ENCODE measurements at places on chromosomes 2 and 18.

DNA sequence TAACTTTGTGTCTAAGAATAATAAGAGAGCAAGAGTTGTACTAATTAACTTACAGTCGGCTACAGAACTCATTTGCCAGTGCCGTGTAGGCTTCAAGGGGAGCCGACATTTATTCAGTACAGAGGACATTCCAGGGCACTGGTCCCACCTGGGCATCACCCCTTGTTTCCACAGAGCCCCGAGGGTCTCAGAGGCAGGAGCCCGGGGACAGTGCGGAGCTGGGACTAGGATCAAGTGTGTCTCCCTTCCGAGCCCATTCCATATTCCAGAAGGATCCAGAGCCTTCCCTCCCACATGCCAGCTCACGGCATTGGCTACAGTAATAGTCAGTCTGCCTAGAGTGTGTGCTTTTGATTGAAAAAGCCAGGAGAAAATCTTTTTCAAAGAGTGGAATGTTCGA is 71.5 kb upstream of the CTDP1 start:
- no peak for DNase-seq

DNA sequence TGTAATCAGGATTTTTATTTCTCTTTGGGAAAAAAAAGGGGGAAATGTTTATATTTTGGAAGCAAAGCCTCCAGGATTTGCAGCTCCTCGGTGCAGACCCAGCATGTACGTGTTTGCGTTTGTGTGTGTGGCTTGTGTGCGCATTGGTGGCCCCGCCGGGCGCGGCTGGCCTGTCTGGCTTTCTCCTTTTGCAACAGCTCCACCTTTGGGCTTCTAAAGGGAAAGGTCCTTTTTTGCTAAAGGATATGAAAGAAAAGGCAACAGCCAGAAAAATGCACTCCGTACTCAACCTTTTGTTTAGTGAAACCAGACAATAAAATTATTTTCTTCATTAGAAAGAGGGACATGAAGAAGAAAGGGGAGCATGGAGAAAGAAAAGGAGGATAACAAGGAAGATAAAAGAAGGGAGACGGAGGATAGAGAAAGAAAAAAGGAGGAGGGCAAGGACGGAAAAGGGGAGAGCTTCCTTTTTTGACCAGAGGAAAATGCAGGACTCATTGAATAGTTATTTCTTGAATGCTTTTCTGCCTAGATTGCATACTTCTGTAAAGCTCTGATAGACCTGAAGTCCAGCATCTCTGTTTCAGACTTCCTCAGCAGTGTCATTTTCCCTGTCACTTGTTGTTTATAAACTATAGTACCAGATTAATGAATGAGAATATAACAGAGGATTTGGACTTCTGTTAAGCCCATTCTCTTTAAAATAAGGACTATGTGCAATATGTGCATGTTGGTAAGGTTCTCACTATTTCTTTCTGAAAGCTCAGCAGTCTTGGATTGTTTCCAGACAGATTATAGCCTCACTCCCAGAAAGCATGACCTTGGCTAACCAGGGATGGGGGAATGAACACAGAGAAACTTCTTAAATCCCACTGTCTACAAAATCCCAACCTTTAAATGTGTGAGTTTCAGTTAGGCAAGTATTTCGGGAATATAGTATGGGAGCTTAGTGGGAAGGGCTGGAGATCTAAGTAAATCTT is 563.1 kb upstream of the PIK3C3 start:
- DNase-seq: peak; percentile 30

GRCh38 chr2:74239346-74239745 is 40.9 kb downstream of the MTHFD2 start:
- DNase-seq: no peak

GRCh38 chr2:196200557-196200956 is 29.2 kb upstream of the STK17B start:
- no peak for DNase-seq

DNA sequence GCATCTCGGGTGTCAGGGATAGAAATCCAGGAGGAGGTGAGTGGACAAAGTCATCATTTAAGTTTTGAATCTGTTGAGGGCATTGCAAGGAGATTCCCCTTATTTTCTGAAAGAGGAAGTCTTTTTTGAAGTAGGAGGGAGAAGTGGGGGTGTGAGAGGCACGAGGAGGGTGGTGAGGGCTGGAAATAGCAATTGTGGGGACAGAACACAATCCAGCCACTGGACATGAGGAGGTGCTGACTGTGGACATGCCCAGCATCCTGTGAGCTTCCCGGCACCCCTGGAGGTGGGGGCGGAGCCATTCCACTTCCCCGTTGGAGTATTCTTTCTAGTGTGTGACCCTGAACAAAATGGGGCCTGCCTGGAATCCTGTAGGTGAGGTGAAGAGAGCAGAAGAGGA is 310.7 kb upstream of the EPAS1 start:
- DNase-seq: no peak

- peak; percentile 91 for DNase-seq
Observed at GRCh38 chr2:45128580-45128997, 119.3 kb upstream of the SIX2 start.

- DNase-seq: no peak
Observed at GRCh38 chr18:26421931-26422330, 126.4 kb downstream of the KCTD1 start.

DNA sequence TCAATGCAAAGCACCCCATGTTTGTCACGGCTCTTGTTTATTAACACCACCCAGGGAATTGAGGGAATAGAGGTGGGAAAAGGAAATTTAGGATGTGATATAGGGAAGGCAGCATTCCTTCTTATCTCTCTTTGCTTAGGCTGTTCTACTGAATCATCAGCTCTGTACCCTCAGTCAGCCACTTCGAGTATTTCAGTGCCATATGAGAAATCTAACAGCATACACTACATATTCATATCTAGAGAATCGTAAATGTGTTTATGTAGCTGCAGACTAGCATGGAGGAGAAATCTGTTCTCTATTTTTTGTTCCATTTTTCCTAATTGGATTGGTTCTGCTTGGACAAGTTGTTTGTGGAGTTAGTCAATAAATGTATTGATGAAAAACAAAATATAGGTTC is 187.8 kb downstream of the CTNNA2 start:
- DNase-seq: no peak

GRCh38 chr18:32018331-32019250 is at the start of gene RNF125:
Gene RNF125, plus strand, starts transcription at chr18:32018825. Its CDS starts 39 bp downstream, at chr18:32018864.
- DNase-seq: peak; percentile 35

- no peak for DNase-seq
Observed at GRCh38 chr2:219496825-219497494, 1.7 kb upstream of the GMPPA start.

DNA sequence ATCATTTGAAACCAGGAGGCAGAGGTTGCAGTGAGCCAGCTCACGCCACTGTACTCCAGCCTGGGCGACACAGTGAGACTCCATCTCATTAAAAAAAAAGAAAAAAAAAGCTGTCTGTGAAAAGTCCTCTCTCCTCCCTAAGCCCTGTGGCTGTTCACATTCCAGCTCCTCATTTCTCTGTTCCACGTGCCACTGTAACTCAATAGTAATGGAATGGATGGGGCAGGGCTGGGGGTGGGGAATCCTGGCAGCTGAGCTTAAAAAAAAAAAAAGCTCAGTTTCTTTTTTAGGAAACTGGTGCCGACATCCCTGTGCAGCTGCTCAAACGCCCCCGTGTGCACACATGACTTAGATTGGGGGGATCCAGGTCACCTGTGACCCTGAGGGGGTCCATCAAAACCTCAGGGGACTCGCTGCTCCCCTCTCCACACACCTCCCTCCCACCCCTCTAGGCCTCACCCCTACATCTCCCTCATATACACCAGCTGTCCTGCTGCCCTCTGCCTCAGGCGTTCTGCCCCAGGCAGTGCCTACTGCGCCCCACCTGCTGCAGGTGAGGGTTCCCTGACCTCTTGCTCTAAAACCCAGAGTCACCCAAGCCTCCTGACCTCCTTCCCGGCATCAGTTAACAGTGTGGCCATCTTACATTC is 255.4 kb downstream of the AGAP1 start:
- DNase-seq: no peak

DNA sequence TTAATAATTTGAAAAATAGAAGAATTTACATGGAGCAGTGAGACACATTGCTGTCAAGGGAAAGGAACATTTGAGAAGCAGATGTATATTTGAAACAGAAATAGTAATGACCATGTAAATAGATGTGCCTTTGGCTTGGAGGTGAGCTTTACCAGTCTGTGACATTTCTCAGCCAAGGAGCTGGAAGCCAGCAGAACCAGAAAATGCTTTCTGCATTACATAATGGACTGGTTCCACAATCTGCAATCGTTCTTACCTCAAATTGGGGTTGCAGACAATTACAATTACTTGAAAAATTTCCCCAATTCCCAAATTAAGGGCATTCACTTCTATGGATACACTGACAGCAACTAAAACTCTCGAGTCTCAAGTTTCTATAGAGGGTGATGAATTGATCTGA is 59.7 kb downstream of the HNMT start:
- DNase-seq: no peak

- DNase-seq: no peak
Observed at GRCh38 chr2:26572591-26572990, 68.6 kb downstream of the CIB4 start.

- no peak for DNase-seq
Observed at GRCh38 chr2:70817284-70817954, 3.0 kb downstream of the CLEC4F start.

All from GM04504 (cell line).